Anterior cingulate cortex (tissue), 58 donors: ENCODE measurements at places on chromosomes 7 and 10.

- no peak for DNase-seq
These were observed 77.1 kb downstream of the MAP3K8 start for GRCh38 chr10:30510932-30511700.

- no peak for DNase-seq
These were observed 3.9 kb upstream of the BLVRA start for GRCh38 chr7:43754596-43754995.

DNA sequence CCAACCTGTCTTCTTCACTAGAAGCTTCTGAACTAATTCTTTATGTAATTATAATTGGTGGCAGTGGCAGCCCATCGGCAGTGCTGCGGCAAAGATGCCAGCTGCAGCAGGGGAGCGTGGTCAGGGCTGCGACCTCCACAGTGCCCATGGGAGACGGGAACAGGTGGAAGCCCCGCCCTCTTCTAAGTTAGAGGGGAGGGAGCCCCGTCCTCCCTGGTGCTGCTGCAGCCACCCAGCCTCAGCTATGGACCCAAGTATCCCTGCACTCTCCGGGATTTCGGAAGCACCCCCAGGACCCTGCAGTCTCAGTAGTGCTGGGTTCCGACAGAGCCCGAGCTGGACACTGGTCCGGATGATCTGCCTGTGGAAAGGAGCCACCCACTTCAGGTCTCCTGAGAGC, 117.0 kb upstream of the MBL2 start:
- DNase-seq, result no peak

DNA sequence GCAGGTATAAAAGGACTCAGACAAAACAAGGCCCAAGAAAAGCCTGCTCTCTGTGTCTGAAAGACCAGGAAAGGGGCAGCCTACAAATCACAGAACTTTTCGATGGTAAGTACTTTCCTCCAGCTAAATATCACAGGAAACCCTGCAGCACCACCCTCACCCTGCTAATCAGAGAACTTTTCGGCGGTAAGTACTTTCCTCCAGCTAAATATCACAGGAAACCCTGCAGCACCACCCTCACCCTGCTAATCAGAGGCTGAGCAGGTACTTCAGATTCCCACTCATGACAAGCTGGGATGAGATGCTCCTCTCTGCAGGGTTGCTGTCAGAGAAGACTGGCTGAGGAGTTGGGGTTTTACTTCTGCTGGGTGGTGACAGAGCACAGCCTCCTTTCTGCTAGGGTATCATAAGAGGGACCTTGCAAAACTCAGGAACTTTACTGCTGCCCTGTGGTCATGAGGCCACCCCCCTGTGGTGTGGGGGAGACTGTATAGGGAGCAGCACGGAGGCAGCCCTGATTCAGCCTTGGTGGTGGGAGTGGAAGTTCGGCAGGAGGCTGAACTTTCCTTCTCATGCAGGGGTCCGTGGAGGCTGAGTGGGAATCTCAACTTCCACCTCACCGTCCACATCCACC, 7.2 kb downstream of the WDR37 start:
- DNase-seq, result no peak

DNA sequence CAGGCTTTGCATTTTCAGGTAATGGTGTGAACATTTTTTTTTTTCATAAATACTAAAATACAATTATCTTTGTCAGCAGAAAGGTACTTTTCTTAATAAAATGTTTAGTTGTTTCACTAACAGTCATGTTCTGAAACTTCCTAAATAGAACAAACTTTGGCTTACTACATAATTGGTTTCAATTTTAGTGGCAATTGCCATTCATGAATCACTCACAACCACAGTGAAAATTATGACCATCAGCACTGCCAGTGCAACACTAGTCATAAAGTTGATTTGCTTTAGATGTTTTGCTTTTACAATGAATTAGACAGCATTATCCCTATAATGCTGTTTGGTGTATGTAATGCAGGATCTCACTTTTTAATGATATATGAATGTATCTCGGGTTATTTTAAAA, 297.6 kb upstream of the PLXDC2 start:
- no peak for DNase-seq

DNA sequence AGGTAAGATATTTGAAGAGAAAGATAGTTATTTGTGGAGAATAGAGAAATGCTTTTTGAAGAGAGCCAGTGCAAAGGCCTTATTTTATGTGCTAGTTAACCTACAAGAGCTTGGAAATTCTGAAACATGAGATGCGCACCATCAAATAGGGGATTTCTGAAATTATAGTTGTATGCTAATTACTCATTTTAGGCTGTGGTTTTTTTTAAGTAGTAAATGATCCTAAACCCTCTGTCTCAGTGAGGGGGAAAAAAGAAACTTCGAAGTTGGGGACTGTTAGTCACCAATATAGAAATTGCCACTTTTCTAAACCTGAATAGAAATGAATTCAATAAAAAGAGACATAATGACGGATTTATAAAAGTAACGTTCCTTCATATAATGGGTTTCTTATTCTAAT, 119.3 kb upstream of the MDFIC start:
- no peak for DNase-seq

DNA sequence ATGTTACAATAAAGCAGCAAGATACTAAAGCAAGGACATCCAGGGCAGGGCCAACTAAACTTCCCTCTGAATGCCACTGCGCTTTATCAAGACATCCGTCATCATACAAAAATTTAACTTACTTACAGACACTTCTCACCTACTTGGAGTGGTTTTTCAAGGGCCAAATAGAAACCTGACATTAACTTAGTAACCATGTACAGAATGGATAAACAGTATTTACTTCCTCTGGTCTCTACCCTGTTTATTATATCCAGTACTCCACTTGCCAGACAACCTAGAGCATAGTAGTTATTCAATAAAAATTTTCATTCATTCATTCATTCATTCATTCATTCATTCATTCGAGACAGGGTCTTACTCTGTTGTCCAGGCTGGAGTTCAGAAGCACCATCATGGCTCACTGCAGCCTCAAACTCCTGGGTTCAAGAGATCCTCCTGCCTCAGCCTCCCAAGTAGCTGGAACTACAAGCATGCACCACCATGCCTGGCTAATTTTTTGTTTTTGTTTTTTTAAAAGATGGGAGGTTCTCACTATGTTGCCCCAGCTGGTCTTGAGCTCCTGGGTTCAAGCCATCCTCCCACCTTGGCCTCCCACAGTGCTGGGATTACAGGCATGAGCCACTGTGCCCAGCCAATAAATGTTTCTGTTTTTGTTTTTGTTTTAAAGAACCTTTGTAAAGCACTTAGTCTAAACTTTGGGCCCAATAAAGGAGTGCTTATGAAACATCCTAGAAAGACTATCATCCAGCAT, 19.0 kb downstream of the SMURF1 start:
- DNase-seq, result no peak

DNA sequence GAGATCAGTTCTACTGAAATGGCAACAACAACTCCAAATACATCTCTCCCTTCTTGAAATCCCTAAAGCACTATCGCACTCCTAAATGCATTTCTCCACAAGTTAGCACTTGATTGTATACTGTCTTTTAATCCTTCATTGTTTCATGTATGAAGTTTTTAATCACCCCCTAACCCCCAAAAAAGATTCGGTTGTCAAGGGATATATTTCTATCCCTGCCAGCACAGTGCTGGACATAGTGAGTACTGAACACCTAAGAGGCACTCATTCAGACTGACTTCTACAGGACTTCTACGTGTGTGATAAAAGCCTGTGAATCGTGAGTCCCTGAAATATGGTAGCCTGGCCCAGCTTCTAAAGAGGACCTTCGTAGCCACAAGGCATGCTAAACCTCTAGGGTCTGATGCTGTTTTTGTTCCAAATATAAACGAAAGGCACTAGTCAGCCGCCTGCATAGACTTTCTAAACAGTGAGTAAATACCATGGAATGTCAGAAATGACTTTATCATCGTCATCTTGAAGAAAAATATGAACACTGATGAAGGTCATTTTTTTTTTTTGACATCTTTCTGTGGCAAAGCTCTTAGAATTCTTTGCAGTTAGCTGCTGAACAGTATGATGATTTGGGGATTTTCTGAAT, 14.6 kb upstream of the ZSCAN21 start:
- no peak for DNase-seq

GRCh38 chr7:157616426-157616825, 279.6 kb downstream of the DNAJB6 start:
- no peak for DNase-seq

- DNase-seq, result no peak
These were observed 59.9 kb downstream of the CAV1 start for GRCh38 chr7:116584721-116585120.

GRCh38 chr7:139065323-139065722, 29.5 kb upstream of the ZC3HAV1L start:
- no peak for DNase-seq

DNA sequence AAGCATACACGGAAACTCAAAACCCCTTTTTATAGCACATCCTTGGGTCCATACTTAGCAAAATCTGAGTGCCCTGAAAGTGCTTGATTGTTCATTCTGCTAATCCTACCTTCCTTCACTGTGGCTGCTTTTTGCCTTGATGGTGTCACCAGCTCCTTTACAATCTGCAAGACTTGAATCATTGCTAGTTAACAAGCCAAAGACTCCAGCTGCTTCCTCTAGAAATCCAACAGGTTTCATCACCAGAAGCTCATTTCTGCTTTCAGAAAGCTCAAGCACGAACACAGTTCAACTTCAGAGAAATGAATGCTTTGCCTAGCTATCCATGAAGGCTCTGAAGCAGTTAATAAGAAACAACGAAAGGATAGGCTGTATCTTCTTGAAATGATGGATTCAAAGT, 38.0 kb downstream of the USP6NL start:
- DNase-seq, result no peak

GRCh38 chr7:33339074-33339790, 209.9 kb downstream of the BBS9 start:
- no peak for DNase-seq

DNA sequence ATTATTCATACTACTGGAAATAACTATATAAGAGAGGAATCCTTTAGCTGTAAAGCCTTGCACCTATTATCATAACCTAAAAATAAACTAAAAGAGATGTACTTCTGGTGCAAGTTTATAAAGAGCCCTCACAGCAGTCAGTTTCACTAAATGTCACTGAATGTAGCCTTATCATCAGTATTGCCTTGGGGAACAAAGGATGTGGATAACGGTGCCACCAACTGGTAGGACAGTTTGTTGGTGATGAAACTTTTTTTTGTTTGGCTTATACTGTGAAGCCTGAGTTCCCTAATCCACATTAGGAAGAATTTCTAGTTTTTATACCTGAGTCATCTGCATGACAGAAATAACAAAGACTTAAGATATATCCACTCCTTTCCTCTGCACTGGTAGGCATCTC, 117.9 kb upstream of the COL1A2 start:
- no peak for DNase-seq

GRCh38 chr10:104367904-104368303, 14.3 kb downstream of the CFAP58 start:
- no peak for DNase-seq

- no peak for DNase-seq
These were observed 174.4 kb downstream of the ELFN1 start for GRCh38 chr7:1844336-1844950.

GRCh38 chr10:74081192-74081803, 69.3 kb downstream of the AP3M1 start:
- DNase-seq, result peak; percentile 19

DNA sequence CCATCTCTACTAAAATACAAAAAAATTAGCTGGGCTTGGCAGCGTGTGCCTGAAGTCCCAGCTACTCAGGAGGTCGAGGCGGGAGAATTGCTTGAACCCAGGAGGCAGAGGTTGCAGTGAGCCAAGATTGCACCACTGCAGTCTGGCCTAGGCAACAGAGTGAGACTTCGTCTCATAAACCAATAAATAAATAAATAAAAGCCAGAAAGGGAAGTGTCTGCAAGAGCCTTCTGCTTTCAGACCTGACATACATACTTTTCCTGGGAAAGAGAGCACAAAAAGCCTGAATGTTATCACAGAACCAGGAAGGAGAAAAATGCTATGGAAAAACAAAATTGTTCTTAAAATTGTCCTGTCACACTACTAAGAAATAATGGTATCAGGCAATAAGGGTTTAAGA, 4.1 kb upstream of the KIF5B start:
- no peak for DNase-seq

DNA sequence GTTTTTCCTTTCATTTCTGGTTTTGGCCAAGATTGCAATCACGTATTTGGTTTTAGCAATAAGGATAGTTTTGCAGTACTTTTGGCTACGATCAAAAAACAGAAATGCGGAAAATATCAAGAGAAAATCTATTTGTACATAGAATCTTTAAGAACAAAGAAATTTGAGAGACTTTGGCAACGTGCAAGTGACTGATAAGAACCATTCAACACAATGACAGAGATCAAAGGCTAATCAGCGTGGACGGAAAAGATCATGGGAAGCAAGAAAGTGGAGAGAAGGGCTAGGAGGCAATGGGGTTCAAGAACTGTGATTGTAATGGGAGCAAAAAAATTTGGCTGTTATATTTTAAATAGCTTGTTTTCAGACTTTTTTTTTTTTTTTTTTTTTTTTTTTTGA, 16.2 kb upstream of the LRRN3 start:
- DNase-seq, result no peak

DNA sequence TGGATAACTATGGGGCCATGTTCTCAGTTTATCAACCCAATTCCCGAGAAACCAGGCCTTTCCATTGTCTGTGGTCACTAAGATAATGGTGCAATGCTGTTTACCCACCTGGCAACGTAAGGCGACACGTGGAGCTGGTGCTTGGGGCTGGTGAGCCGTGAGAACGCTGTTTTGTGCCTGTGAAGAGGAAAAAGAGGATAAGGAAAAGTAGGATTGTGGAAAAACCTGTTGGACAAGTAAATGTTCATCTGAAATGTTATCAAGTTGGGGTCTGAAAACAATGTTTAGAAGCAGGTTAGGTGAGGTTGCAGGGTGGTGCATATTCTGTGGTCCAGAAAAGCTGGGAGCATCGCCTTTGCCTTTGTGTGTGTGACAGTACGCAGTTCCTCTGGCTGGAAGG, 88.5 kb downstream of the PPP1R17 start:
- DNase-seq, result no peak

DNA sequence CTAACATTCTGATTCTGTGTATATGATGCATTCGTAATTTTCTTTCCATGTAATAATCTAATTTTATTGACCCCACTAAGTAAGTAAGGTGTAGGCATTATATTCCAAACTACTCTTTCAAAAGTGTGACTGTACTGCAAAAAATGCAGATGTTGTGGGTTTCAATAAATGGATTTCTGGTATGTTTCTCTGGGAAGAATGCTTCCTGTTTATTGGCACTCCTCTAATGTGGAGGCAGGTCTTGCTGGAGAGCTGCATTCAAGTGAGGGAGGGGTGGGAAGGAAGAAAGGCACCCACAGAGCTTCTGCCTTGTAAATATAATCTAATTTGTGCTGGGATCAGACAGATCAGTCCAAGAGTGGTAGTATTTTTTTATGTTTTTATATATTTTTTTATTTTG, 23.9 kb downstream of the ST7 start:
- no peak for DNase-seq
